SK-N-DZ (cell line): ENCODE measurements at places on chromosomes 5 and 9.

GRCh38 chr5:93831449-93831848 is 90.0 kb upstream of the POU5F2 start:
- no peak for DNase-seq

- no peak for DNase-seq
Measured at GRCh38 chr5:65818592-65818991, 96.6 kb downstream of the NLN start.

GRCh38 chr9:96009690-96010472 is 134.4 kb downstream of the ERCC6L2 start:
- DNase-seq = no peak

DNA sequence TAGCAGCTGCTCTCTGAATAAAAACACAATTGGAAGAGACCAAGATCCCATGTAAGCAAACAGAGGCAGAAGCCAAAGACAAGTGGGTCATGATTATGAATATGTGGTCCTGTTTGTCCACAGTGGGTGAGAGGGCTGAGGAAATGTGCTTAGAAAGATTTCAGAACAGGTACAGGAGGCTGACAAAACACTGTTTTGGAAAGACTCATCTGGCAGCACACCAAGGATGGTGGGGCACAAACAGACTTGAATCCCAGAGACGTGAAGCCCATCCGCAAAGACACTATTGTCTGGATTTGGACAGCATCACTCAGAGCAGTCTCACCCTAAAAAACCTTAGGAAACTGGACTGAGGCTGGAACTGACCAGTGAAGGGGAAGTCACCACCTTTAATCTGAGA is 85.0 kb downstream of the ADRB2 start:
- DNase-seq = no peak

GRCh38 chr5:35990941-35991611 is at the start of gene UGT3A1:
TSS of gene UGT3A1 (minus strand) at chr5:35991390. CDS start at chr5:35991240, 150 bp downstream.
- DNase-seq = peak; percentile 80

DNA sequence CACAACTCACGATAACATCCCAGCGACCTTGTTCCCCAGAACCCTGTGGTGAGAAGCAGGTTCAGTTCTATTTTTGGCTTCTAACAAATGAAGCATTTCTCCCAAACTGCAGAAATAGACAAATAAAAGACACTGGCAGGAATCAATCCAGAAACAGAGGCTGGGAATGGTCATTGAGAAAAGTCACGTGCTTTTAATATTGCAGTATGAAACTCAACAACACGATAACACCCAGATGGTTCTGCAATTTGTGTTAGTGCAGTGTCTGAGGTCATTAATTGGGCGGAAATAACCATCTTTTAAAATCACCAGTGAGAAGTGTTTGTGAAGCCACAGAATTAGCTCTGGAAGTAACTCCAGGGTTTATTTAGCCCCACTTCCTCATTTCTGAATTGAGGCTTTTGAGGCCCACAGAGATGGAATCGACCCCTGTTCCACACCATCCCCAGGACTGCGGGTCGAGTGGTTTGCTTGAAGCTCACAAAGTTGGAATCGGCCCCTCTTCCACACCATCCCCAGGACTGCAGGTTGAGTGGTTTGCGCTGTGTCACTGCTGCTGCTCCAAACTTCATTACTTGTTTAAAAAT is 164.7 kb upstream of the IRX4 start:
- DNase-seq = no peak

- no peak for DNase-seq
Measured at GRCh38 chr9:106961623-106962022, 98.7 kb downstream of the ZNF462 start.

DNA sequence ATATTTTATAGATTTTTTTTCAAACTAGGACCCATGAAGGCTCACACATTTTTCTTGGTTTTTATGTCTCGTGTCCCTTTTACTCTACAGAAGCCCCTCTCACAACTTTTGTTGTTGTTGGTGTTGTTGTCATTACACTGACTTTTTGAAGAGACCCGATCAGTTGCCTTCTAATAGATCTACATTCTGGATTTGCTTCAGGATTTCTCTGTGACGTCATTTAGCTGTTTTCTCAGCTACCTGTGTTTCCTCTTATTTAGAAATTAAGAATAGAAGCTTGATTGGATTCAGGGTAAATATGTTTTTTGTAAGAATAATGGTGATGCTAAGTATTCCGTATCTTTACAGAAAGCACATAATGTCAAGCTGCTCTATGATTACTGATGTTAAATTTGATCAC is 213.3 kb upstream of the ZNF462 start:
- no peak for DNase-seq

DNA sequence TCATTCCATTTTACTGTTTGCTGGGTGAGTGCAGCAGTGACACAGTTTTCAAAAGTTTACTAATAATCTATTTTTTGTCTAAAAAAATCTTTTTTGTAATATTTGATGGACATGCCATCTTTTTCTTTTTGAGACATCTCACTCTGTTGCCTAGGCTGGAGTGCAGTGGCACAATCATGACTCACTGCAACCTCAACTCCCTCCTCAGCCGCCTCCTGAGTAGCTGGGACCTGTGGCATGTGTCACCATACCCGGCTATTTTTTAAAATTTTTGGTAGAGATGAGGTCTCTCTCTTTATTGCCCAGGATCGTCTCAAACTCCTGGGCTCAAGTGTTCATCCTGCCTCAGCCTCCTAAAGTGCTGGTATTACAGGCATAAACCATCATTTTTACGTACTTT is 86.0 kb downstream of the KDM4C start:
- no peak for DNase-seq

DNA sequence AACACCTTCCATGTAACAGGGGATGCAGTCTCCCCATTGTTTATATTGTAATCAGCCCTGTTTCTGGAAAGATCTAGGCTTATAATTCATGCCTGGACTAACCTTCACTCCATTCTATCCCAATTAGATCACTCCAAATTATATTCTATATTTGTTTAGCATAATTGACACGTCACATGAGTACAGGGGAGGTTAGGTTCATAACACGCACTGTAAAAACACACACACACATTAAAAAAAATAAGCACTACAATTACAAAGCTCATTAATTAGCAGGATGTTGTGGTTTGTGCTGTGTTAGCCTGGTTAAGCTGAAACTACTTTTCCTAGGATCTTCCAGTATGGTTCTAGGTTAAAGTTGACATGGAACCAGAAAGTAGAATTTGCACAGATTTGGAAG is 126.0 kb downstream of the MLLT3 start:
- no peak for DNase-seq

GRCh38 chr9:36192196-36192595 is 1.5 kb downstream of the CLTA start:
- DNase-seq = no peak

DNA sequence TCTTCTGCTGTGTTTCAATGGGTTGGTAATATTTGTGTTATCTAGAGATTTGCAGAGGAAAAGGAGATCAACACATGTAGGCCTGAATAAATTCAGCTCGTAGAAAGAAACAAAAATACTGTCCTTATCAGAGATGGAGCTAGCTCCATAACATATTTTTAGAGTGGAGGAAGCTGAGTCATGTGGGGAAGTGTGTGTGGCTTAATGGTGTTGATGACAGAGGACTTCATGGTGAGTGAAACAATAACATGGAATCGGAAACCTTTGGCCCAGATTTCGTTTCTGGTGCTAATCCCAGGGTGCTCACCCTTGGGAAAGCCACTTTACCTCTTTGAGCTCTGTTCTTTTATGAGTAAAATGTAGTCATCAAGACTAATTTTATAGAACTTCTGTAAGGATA is 825.0 kb downstream of the TLR4 start:
- no peak for DNase-seq

- DNase-seq = no peak
Measured at GRCh38 chr9:131813116-131813515, 73.2 kb upstream of the RAPGEF1 start.

GRCh38 chr5:115389799-115390382 is 93.4 kb upstream of the CCDC112 start:
- no peak for DNase-seq

GRCh38 chr5:149134778-149135500 is 6.4 kb upstream of the ABLIM3 start:
- no peak for DNase-seq

DNA sequence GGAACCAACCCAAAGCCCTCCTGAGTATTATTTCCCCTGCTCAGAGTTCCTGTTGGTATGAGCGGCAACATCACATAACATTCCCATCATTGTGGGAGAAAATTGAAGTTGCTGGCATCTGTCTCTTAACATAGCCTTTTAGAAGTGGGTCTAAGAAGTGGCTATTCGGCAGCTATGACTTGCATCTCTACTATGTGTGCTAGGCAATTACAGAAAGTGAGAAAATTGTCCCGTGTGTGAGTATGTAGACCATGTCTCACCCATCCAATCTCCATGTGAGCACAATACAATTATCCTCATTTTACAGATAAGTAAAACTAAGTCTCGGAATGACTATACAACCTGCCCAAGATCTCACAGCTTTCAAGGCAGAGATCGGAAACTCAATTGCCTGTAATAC is 239.4 kb upstream of the ZNF462 start:
- no peak for DNase-seq

DNA sequence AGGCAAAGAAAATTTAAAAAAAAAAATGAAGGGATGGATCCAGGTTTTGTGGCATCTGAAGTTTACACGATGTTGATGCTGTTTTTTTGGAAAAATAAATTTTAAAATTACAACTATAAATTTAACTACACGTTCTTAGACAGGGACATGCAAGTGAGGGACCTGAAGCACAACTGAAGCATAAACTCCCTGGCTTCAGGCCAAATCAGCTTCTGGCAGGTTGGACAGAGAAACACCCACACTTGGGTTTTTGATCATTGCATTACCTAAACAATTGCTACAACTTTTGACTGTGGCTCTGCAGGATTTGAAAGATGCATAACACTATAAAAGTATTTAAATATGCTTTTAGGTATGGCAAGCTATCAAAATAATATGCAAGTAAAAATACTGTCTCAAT is 1318.3 kb upstream of the DMAC1 start:
- no peak for DNase-seq

DNA sequence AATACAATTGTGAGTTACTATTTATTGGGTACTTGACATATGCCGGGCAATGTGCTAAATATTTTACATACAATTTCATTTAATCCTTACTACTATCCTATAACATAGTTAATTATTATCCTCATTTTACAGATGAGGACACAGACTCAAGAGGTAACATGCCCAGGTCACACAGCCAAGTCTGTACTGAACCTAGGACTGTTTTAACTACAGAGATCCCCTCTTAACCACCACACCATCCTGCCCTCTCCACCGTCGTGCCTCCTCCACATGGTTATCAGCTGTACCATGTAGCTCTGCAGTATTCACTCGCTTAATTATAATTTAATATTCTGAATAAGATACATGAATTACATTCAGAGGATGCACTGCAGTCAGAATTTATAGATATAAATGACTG is 5.3 kb downstream of the RAB14 start:
- no peak for DNase-seq

- DNase-seq = no peak
Measured at GRCh38 chr5:178387856-178388190, 155.2 kb upstream of the PHYKPL start.

DNA sequence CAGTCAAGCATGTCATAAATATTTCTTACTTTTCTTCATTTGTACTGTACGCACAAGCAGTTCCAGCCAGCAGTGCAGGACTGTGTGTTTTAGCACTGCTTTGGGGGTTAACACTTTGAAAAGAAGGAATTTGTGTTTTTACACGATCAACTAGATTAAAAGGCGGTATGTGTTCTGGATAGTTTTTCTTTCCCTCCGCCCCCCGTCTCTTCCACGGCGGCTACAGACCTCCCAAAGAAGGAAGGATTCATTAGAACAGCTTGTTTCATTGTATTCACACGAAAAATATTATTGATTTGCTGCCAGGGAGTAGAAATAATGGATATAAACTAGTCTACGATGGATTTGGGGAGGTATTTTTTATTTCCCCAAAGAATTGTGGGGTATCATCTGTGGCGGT is 336.8 kb upstream of the RFX3 start:
- no peak for DNase-seq

DNA sequence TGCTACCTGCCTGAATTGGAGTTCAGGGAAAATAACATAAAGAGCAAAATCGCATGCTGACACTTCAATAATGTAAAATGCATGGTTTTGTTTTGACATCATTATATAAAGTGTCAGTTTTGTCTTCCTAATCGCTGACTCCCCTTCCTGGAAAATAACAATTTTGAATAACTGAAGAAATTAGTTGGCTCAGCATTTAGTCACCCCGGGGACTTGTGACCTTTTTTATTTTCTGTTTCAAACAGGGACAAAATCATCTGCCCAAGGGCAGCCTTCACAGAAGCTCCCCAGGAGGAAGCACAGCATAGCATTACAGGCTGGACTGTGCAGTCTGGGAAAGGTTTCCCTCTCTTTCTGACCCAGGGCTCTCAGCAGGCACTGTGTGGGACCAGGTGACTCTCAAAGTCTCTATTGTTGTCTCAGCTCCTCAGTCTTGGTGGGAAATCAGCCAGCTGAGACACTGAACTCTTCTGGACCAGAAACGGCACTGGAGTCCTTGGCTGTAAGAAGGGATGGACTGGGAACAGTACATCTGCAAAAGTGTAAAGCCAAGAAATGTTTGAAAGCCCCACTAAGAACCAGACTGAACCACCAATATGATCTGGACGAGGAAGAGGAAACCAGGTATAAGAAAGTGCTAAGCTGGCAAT is 671.3 kb upstream of the KLF4 start:
- DNase-seq = no peak

GRCh38 chr5:141920771-141921170 is 2.9 kb upstream of the DELE1 start:
- DNase-seq = no peak

DNA sequence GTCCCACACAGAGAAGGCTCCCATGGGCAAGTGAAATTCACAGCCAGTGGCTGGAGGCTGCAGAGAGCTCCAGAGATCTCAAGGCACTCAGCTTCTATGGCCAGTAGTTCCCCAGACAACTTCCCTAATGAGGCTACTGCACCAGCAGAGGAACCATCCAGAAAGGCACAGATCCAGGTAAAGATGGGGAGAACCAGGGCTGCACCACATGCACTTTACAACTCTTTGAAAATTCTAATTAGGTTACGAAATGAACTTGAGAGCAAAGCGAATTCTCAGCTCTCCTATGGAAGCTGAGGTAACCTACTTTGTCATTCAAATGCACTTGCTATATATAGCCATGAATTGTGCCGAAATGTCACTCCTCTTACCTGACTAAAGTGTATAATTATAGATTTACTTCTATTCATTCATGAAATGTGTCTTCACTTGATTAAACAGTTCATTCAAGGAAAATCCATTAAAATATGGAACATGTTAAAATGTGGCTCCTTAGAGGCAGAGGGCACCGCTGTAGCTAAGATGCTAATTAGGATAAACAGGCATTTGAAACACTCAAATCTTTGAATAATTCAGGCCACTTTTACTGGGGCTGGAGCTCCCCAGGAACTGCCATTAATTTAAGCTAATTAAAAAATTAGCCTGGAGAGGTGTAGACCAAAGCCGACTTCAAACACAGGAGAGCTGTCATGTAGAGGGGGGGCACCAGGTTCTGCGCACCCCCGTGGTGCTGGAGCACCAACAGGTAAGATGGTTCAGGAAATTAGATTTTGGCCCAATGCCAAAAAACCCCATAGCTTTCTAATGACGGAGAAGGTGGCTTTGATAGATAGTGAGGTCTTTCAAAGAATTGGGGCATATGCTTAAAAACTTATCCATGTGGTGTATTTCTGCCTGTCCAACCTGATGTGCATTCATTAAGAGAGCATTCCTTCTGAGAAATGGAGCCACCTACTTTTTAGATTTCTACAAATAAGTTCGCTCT is 204.1 kb downstream of the GABBR2 start:
- DNase-seq = no peak
